CD4-positive, alpha-beta T cell treated with Interleukin-4 for 4 hours (primary cell): ENCODE measurements at places on chromosomes 7 and 10.

GRCh38 chr7:140403878-140404564 is at the start of gene RAB19:
Gene RAB19 (plus strand): TSS chr7:140404058. CDS start chr7:140407647, 3,589 bp downstream.
- DNase-seq = peak; percentile 61

DNA sequence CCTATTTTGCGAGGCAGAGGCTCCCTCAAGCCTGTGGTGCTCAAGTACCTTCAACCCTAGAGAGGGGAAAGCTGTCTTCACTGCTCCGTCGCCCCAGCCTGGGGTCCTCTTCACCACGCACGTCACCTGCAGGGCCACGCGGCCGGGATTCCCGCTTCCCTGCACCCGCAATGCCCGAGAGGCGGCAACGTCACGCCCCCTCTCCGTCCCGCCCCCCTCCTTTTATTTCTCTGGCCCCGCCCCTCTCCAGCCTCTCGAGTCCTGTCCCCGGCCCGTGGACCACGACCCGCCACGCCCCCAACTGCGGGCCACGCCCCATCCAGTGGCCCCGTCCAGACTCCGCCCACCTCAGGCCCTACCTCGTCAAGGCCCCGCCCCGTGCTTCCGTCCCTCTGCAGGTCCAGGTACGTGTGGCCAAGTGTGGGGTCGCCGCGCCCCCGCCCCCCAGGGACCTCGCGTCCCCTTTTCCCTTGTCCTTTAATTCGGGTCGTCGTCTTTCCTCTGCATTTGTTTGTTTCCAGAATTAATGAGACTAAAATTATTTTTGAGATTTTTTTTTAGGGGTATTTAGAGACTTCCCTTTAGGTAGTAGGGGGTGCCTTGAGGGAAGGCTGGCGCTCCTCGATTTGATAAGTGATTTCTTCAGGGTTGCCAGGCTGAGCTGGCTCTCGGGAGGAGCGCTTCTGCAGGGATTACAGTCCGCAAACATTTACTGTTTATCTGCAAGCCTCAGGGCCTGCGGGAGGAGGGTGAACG is 69.8 kb upstream of the BAIAP2L1 start:
- DNase-seq = no peak

DNA sequence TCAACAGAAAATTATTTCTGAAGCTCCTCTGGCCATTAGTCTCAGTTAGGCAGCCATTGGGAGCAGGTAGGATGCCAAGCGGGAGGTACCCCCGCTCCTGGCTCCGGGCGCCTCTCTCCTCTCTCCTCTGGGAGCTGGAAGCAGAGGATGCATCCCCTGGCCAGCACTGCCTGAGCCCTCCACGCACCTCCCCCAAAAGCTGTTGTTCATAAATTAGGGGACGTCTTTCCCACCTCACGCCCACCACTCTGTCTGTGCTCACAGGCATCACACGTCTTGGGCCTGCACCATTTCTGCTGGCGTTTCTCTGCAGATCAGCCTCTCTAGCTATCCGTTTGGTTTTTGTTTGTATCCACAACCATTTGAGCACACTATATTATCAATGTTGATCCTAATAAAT is 609.0 kb upstream of the FOXK1 start:
- DNase-seq = no peak

DNA sequence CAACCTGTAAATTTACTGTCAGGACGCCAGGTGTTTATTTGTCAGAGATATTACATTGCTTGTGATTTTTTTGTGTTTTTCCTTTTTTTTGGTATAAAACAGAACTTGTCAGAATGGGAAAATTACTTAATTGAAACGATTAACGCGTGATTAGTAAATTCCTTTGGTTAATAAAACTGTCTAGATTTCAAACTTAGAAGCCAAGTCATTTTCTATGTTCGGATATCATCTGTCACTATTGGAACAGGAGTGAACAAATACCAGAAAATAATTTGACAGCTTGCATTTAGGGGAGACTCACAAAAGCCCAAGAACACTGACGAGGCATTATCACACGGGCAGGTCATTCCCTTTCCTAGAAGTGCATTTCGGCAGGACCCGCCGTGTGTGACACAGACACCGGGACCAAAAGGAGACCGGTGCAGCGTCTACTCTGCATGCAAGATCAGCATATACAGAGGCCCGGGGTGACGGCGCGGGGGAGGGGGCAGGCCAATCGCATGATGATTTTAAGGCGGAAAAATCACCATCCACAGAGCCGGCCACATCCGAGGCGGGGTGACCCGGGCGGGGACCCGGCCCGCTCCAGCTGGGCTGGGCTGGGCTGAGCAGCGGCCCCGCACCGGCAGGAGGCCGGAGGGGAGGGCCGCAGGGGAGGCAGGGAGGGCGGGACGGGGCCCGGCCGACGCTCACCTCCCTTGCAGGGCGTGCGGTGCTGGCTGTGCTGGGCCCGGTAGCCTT is 841 bp downstream of the GLUD1 start:
- peak; percentile 68 for DNase-seq

GRCh38 chr7:5217851-5218331 is 27.9 kb downstream of the WIPI2 start:
- no peak for DNase-seq

DNA sequence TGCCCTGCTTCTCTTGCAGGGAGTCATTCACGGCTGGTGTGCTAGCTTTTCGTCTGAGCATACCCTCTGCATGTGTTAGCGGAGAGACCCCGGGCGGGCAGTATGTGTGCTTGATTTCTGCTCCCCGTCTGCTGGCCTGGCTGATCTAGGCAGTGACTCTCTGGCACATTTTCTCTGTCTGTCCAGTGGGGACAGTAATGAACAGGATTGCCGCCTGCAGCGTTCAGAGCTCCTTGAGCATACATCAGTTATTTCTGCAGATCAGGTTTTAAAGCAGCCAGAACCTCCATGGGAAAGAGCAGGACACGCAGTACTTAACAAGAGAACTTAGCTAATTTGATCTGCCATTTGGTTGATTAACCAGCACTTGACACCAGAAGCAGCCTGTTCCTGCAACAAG is 242.5 kb downstream of the CELF2 start:
- no peak for DNase-seq

- DNase-seq = no peak
Observed at GRCh38 chr10:101189461-101190401, 39.5 kb downstream of the LBX1 start.

DNA sequence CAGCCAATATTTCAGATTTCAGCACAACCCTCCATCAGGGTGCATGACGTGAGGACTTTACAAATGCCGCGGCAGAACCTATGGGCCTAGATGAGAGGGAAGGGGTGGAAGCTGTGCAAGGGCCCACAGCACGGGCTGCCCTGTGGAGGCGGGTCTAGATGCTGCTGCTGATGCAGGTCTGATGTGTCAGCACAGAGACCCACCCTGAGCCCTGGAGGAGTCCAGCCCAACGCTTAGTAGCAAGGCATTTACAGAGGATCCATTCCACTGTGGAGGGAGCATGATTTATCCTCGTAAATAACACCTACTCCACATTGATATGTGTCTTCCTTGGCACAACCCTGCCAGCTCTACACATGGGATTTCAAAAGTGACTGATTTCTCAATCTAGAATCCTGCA is 48.5 kb downstream of the MYL10 start:
- DNase-seq = no peak

- DNase-seq = no peak
Observed at GRCh38 chr10:42953684-42954674, 122.9 kb upstream of the RET start.

DNA sequence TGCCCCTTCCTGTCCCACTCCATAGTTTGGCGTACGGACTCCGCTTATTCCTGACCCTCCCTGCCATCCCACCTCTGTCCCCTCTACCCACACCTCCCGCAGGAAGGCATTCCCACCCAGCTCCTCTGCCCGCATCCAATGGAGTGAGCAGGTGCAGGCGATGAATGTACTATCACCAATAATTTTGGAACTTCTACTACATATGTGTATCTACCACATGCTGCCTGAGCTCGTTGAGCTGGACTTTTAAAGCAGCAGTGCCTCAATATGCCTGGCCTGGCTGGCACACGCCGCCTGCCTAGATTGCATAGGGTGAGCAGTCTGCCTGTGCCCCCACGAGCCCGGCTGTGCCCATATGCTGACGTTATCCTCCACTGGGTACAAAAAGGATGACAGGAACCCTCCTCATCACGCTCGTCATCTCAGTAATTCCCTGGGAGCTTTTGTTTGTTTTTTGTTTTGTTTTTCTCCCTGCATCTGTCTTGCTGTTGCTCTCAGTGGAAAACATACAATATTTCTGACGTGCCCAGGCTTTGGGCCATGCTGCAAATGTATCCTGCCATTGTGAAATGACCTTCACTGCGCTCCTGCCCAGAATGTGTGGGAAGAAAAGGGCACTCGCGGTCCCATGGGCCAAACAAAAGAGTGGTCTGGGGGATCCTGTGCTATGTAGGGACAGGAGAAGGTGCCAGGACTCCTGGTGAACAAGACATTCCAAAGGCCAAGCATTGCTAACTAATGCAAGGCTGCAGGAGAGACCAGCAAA is 302.8 kb downstream of the PTPRN2 start:
- no peak for DNase-seq

GRCh38 chr7:121273467-121274167 is 55.2 kb upstream of the WNT16 start:
- DNase-seq = no peak

DNA sequence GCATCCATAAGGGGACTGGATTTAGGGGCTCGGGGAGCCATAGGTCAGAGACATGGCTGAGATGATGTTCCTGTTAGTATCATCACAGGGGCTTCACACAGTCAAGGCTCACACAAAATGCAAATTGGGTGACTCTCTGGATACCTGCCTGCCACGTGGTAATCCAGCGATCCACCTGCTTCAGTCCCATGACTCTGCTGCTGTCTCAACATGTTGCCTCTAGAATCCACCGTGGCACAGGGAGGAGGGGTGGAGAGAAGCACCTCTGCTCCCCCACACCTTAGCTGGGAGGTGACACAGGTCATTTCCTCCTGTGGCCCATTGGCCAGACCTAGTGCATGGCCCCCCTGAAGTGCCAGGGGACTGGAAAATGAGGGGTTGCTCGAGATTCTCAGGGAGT is 83.1 kb downstream of the CDH23 start:
- no peak for DNase-seq
